Stimulated activated CD4-positive, alpha-beta T cell treated with anti-CD3 and anti-CD28 coated beads, Interleukin-4, amount 100 ng/mL, for 1 hour (primary cell): ENCODE measurements at places on chromosomes 2 and 18.

DNA sequence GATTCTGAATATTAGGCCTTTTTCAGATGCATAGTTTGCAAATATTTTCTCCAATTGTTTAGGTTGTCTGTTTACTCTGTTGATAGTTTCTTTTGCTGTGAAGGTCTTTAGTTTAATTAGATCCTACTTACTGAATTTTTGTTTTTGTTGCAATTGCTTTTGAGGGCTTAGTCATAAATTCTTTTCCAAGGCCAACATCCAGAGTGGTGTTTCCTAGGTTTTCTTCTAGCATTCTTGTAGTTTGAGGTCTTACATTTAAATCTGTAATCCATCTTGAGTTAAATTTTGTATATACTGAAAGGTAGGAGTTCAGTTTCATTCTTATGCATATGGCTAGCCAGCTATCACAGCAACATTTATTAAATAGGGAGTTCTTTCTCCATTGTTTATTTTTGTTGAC, 404.8 kb downstream of the LNPK start:
- DNase-seq: no peak

- DNase-seq: no peak
Measured at GRCh38 chr2:221137385-221137784, 434.7 kb downstream of the EPHA4 start.

DNA sequence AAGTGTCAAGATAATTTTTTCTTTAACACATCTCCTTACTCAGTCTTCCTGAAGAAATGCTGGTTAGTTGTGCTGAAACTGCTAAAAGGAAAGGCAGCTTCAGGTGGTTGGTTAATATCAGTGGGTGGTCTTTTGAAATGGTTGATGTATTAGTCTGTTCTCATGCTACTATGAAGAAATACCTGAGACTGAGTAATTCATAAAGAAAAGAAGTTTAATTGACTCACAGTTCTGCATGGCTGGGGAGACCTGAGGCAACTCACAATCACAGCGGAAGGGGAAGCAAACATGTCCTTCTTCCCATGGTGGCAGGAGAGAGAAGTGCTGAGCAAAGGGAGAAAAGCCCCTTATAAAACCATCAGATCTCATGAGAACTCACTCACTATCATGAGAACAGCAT, 125.9 kb upstream of the CYRIA start:
- no peak for DNase-seq

GRCh38 chr2:47057687-47058002, 97.5 kb downstream of the STPG4 start:
- DNase-seq: no peak

DNA sequence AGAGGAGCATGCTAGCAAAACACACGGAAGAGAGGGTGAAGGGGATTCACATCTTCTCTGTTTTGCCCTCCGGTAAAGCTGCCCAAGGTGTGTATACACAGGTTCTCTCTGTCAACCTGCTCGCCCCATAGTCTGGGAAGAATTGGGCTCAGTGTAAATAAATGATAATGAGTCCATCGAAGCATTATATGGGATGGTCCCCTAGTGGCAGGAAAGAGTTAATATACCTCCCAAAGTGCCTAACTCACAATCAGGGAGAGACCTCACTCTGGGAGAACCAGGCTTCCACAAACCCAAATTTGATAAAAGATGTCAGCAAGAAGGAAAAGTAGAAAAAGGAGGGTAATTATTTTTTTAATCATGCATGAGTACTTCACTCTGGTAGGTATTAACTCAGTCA, 262.2 kb upstream of the ZNF521 start:
- DNase-seq: no peak

DNA sequence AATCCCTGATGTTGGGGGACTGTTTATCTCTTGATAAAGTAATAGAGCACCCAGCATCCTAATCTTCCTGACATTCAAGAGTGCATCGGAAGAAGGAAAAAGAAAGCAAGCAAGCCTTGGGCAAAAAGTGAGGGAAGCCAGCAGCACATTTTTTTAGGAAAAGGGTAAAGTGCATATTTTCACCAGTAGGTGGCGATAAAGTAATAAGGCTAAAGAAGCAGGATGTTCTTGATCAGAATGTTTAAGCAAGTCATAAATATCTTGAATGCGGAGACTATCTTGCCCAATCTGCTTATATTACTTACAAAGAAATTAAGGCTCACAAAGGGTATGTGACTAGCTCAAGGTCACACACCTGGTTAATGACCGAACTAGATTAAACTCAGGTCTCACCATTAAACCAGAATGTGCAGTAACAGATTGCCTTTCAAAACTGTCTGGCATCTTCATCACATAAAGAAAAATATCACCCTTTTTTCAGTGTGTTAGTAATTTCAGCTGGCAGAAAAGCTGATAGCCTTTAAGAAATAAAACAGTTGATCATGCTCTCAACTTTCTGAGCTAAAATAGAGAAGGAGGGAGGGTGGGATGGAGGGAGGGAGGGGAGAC, 83.8 kb downstream of the VIT start:
- no peak for DNase-seq

DNA sequence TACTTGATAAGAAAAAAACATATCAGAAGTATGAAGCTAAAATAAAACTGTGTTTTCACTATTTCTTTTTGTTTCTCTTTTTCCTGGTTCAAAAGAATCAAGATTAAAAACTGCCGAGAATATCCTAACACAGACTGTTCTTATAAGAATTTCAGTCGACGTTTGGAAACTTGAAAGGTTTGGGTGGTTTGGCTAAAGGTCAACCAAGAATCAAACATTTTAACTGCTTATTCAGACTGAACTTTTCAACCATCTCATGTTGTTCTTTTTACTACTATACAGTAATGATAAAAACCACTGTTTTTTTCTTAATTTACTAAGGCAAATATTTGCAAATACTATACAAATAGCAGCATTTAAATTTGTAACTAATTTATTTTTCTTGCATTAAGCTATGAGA, 308.5 kb upstream of the TFPI start:
- DNase-seq: no peak
